ENCODE measurements at places on chromosomes 6 and 20.

- DNase-seq = no peak
Measured at GRCh38 chr6:144474290-144474689, 189.2 kb downstream of the UTRN start.

GRCh38 chr20:47304287-47304686 is 52.2 kb downstream of the ZMYND8 start:
- DNase-seq = no peak

GRCh38 chr6:45647341-45648261 is 269.9 kb upstream of the SUPT3H start:
- peak; percentile 99 for DNase-seq

DNA sequence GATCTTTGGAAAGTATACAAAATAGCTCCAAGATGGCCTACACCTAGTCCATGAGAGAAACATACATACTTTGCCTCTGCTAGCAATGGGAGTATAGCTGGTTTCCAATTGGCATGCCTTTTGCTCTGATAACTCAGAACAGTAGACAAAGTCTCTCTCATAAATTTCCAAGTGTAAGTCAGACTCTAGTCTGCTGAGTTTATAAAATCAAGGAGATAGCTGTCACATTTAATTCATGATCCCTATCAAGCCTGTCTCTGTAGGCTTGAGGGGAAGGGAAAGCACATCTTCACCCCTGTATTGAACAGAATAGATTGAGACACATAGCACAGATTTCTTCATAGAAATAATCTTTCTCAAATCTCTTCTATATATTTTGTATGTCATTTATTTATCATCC is 87.8 kb upstream of the HTR1B start:
- no peak for DNase-seq

- no peak for DNase-seq
Measured at GRCh38 chr6:133352046-133352445, 110.9 kb downstream of the EYA4 start.

DNA sequence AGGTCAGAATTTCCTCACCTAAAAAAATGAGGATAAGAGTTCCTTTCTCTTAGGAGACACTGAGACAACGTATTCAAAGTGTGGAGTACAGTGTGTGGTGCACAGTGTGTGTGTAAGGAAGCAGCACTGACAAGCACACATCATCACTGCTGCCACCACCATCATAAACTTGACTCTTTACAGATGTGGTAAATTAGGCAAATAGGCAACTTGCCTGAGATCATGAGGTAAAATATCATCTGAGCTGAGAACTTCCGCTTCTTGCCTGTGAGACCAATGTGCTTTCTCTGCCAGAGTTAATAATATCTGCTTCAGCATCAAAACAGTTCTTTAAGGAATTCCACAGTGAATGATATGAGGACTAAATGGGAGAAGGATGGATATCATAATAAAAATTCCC is 52.7 kb downstream of the LYRM4 start:
- DNase-seq = no peak

- DNase-seq = peak; percentile 37
Measured at GRCh38 chr20:13771853-13772453, 12.8 kb downstream of the ESF1 start.

- DNase-seq = no peak
Measured at GRCh38 chr6:167688123-167688522, 138.6 kb upstream of the AFDN start.

DNA sequence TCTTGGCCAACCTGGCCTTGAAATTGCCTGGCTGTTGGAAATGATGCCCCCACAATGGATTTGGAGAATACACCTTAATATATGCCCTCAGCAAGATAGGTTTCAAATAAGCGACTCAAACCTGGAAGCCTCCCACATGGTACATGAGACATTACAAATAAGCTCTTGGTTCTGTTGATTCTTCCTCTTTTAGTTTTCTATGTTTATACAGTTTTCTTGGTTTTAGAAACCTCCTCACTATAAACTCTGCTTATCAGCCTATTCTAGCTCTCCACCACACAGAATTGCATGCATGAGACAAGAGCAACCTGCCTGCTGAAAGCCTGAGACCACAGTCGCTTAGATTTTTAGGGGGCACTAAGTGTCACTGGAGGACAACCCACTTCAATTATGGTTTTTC is 108.8 kb upstream of the PREP start:
- no peak for DNase-seq

- no peak for DNase-seq
Measured at GRCh38 chr6:56814802-56815201, 140.1 kb upstream of the BEND6 start.

All from myocyte (in vitro differentiated cells).